Stimulated activated CD4-positive, alpha-beta T cell treated with anti-CD3 and anti-CD28 coated beads, Interleukin-2, amount 100 ng/mL, for 48 hours (primary cell): ENCODE measurements at places on chromosomes 16 and 17.

- DNase-seq: no peak
Measured at GRCh38 chr17:33209671-33210070, 83.4 kb downstream of the ASIC2 start.

DNA sequence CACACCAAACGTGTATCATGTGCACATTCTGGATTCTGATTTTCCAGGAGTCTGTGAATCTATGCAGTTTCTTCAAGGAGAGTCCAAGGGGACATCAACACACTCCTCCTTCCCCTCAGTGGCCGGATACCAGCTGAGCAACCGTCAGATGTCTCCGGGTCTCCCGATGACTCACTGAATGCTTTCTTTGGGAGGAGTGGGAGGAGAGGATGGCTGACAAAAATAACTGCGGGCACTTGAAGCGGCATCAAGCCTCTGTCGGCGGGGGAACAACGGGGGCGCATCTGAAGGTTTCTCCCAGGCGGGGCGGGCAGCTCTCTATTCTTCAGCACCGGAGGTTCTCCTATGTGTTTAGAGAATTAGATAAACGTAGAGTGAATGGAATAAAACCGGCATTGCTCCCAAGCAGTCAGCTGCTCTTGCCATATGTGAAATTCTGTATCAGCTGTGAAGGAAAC is 24.6 kb upstream of the LRRC75A start:
- DNase-seq: no peak

DNA sequence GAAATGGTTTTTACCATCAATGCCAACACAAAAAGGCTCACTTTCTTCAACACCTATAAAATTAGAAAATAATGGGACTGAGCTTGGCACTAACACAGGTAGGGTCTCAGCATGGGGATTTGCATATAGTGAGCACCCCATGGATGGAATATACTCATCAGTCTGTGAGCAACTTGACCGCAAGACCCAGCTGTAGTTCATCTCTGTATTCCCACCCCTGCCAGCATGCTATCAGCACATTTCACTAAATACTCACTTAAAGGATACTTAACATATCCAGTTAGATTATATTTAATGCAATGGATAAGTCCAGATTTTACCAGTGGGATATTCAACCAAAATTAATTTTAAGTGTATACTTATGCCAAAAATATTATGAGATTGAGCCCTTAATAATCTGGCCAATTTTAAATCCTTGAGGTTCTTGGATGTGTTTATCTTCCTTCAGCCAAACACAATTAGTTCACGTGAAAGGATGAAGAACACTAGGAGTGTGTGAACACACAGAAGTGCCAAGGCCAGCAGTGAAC is 66.7 kb downstream of the C16orf95 start:
- DNase-seq: no peak

DNA sequence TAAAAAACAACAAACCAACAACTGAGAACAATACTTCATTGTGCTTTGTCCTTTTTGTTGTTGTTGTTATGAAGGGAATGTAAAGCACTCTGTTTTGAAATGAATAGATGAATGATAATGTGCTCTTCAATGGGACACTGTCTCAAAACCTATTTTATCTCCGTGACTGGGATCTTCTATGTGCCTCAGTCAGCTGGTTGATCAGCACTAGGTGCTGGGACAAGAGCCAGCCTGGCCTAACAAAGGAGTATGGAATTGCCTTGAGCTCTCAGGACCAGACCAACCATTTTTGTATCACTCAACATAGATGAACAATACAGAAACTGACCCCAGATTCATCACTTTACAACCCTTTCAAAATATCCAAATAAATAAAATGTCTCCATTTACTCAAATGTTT is 440.2 kb downstream of the KCNJ2 start:
- no peak for DNase-seq

GRCh38 chr17:64685705-64686104 is 23.6 kb upstream of the SMURF2 start:
- DNase-seq: no peak

DNA sequence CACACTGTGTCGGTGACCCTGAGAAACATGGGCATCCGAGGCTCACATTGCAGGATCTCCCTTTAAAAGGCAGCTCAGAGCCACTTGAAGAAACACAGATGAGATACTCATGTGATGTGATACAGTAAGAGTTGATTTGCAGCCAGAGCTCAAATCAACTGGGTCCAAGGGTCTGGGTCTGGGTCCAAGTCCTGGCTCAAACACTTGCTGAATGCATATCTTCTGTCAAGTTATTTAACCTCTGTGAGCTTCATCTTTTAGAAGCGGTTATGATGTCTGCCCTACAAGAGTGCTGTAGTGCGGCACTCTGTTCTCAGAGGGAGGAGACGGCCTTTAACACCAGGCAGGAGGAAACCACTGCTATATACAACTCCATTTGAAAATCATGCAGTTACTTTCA is 6.4 kb downstream of the KRT38 start:
- no peak for DNase-seq

DNA sequence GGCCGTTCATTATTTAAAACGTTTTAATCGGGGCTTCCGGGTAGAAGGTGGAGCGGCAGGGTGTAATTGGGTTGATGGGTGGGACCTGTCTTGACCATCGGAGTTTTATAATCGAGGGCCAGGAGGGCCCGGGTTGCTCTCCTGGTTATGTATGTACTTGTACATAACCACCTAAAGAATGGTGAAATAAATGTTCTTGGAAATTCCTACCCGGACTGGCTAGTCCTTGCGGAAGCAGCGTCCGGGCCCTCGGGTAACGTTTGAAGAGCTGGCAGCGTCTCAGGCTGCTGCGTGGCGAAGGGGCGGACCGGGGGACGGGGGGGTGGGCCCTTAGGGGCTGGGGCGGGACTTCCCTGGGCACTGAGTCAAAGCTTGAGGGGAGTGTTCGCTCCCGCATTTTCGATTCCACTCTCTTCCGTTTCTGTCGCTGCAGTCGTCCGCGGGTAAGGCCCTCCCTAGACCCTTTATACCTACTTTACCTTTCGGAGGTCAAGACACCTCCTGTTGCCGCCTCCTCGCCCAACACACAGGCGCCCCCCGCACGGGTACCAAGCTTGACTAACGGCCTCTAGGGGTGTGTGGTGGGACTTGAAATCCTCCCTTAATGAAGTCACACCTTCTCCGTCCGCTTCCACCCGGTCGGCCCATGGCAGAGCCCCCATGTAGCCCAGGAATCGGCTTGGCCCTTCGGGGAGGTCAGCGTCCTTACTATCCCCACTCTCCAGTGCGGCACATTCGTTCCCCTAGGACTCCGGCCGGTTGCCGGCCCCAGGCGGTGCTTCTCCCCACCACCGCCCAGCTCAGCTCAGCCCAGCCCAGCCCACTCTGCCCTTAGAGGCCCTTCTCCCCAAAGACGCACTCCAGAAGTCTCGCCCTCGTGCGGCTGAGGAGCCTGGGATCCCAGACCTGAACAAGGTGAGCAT is at the start of gene TMEM106A:
TSS of gene TMEM106A (plus strand) at position 396 of the 923 bp plus-strand sequence. CDS start 1,167 bp downstream, outside the sequence.
- DNase-seq: peak; percentile 64

GRCh38 chr17:836151-836550 is 54.0 kb downstream of the MRM3 start:
- DNase-seq: no peak

DNA sequence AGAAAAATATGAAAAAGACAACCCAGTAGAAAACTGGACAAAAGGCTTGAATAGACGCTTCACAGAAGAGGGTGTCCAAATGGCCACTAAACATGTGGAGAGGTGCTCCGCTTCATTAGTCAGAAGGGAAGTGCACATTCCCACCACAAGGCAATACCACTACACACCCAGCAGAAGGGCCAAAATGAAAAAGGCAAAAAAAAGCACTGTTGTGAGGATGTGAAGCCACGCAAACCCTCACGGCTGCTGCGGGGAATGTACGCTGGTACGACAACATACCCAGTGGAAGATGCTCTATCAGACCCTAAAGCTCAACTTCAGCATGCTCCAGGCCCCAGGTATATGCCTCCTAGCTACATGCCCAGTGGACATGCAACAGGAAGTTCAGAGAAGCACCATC is 17.0 kb downstream of the PIK3R5 start:
- no peak for DNase-seq

- DNase-seq: no peak
Measured at GRCh38 chr16:48680881-48681280, 70.9 kb upstream of the N4BP1 start.

DNA sequence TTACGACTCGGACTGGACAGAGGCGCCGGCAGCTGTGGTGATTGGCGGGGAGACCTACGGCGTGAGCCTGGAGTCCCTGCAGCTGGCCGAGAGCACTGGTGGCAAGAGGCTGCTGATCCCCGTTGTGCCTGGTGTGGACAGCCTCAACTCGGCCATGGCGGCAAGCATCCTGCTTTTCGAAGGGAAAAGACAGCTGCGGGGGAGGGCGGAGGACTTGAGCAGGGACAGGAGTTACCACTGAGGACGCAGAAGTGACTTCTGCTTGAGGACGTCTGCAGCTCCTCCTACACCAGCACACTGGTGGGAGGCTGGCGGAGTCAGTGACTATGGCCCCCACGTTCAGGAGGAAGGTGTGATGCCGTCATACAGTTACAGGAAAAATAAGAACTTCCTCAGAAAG is 9.7 kb downstream of the MRM3 start:
- DNase-seq: no peak

- DNase-seq: no peak
Measured at GRCh38 chr16:75702242-75702641, 981 bp upstream of the DUXB start.

GRCh38 chr17:78617511-78618061 is 40.4 kb upstream of the DNAH17 start:
- no peak for DNase-seq

- DNase-seq: no peak
Measured at GRCh38 chr16:66636199-66636598, 31.7 kb downstream of the CMTM3 start.

DNA sequence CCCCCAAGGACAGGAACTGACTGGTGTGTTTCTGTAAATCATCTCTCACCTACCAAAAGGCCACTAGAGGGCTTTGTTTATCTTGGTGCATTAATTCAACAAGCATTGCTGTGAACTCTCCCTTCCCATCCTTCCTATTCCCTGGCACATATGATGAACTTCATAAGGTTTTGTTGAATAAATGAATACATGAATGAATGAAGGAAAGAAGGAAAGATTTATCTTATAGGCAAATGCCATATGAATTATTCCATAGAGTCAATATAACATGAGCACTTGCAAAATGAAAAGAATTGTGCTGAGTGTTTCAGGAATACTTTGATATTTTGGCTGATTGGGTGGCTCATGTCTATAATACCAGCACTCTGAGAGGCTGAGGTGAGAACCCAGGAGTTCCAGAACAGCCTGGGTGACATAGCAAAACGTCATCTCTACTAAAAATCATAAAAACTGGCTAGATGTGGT is 4.3 kb downstream of the SPDYE4 start:
- DNase-seq: no peak

DNA sequence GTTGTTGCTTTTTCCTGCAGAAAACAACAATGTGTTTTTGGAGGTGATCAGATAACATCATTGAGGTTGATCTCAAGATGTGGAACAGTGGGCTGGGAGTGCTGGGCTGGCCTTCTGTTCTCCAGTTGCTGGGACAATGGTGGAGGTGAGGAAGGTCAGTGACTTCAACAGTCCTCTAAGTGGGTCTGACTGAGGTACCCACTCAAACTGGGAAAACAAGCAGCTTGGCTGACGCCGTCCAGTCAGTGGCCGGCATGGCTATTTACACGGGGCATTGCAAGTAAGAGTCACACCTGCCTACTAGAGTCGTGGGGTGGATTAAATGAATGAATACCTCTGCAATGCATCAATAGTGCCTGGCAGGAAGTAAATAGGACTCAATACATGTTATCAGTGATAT is 386.7 kb upstream of the ZFHX3 start:
- DNase-seq: no peak

GRCh38 chr17:68847711-68848110 is 107.5 kb downstream of the ABCA8 start:
- no peak for DNase-seq

DNA sequence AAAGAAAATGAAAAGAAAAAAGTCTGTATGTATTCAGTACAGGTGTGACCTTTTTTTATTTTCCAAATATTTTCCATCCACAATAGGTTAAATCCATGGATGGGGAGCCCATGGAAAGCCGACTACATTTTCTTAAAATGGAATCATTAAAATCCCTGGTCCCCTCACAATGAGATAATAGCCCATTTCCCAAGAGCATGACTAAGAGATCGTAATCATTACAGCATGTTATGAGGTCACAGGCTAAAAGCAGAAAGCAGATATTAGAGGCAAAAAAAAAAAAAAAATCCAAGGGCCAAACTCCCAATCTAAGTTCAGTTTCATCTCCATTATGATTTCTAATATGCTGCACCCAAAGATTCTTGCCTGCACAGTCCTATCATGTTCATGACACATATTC is 44.7 kb downstream of the CYTH1 start:
- DNase-seq: no peak

- DNase-seq: no peak
Measured at GRCh38 chr16:83903751-83904150, 4.8 kb downstream of the MLYCD start.

DNA sequence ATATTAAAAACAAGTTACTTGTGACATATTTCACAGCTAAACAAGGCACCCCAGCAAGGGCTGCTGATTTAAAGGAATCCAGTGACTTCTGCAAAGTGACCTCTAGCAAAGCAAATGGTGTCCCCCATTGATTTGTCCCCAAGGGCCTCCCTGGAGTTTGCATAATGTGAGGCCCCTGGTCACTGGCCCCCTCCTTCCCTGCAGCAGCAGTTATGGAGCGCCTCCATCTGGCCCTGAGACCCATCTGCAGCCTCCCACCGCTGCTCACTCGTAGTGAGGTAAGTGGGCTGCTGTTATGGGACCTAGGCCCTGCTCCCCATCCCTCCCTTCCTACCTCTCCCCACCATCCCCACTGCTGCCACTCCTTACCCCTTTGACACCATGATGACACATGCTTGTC is 19.6 kb upstream of the EEF2K start:
- no peak for DNase-seq
